Ovary (tissue), 10 donors: ENCODE measurements at places on chromosomes 3 and 15.

DNA sequence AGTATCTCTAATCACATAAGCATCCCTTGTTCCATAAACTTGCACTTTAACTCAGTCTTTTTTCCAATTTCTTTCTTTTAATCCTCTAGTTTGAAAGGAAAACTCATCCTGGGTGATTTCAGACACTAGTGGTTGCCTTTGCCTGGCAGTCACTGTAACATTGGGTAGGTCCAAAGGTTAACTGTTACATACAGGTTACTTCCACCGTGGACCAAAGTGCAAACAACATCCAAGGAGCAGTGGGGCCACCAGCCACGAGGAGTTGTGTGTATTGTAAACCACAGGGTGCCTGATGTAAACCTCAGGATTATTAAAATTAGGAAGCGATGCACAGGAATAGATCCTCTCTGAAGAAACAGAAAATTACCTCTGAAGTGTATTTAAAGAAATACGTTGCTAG lies 75.0 kb downstream of the HCN4 start:
- H3K4me3 ChIP-seq = no peak overlapping the region
- no peak for DNase-seq
- H3K4me1 ChIP-seq = no peaks in the 10 kb centered on the region
- no peaks in the 10 kb centered on the region for H3K27me3 ChIP-seq
- no peaks in the 10 kb centered on the region for H3K36me3 ChIP-seq
- H3K27ac ChIP-seq = no peak overlapping the region

GRCh38 chr3:129623447-129624118 lies 17.1 kb upstream of the PLXND1 start:
- H3K27me3 ChIP-seq = no peaks in the 10 kb centered on the region
- H3K4me1 ChIP-seq = peaks cover 9% of the 10 kb centered on the region
- no peaks in the 10 kb centered on the region for H3K36me3 ChIP-seq
- no peak overlapping the region for H3K4me3 ChIP-seq

DNA sequence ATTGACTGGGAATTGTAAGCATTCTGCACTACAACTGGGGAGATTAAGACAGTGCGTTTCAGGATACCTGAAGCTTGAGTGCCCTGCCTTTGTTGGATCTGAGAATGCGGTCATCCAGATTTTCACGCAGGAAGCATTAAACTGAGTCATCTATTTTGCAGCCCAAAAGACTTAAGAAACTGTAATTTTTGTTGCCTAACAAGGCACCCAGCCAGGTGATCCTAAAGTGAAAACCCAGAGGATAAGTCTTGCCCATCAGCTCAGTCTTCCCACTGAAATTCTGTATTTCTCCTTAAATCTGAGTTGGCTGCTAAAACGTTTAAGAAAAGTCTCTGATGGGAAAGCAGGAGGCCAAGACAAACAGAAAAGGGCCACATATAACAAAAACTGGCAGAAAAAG lies 242.5 kb upstream of the TMCO5A start:
- no peaks in the 10 kb centered on the region for H3K27me3 ChIP-seq
- no peaks in the 10 kb centered on the region for H3K36me3 ChIP-seq
- DNase-seq = no peak
- H3K4me1 ChIP-seq = no peaks in the 10 kb centered on the region
- no peak overlapping the region for H3K4me3 ChIP-seq
- no peak overlapping the region for H3K27ac ChIP-seq

DNA sequence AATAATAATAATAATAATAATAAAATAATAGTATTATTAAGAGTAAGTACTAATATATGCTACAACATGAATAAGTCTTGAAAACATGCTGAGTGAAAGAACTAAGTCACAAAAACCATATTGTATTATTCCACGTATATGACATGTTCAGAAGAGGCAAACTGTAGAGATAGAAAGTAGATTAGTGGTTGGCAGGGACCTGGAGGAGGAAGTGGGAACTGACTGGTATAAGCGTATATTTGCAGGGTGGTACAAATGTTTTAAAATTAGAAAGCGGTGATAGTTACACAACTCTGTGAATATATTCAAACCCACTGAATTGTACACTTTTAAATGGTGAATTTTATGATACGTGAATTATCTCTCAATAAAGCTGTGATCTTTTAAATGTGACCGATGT lies 32.8 kb downstream of the LRRK1 start:
- H3K4me3 ChIP-seq = no peak overlapping the region
- H3K4me1 ChIP-seq = no peaks in the 10 kb centered on the region
- no peaks in the 10 kb centered on the region for H3K27me3 ChIP-seq
- DNase-seq = no peak

- H3K4me1 ChIP-seq = no peaks in the 10 kb centered on the region
- H3K27me3 ChIP-seq = no peaks in the 10 kb centered on the region
- no peak overlapping the region for H3K4me3 ChIP-seq
- no peak overlapping the region for H3K27ac ChIP-seq
- no peak for DNase-seq
Observed at GRCh38 chr15:50162969-50163718, 18.9 kb upstream of the SLC27A2 start.

GRCh38 chr15:95715906-95716656 lies 614.4 kb upstream of the NR2F2 start:
- no peak overlapping the region for H3K4me3 ChIP-seq
- no peak for DNase-seq
- H3K36me3 ChIP-seq = no peaks in the 10 kb centered on the region
- peaks cover 2% of the 10 kb centered on the region for H3K4me1 ChIP-seq
- H3K27ac ChIP-seq = no peak overlapping the region

DNA sequence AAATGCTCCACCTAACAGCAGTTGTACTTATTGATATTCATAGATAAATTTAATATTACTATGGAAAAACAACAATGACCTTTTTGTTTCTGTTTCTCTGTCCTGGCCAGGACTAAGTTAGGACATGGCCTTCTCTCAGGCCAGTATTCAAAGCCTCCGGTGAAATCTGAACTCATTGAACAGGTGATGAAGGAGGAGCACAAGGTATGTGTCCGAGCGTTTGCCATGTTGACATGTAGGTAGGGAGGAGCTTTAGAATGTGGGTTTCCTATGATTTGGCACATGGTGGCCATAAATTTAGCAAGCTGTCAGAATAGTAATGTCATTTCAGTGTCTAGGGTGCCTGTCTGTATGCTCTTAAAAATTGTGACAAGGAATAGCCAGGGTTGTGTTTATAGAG lies 77.7 kb downstream of the USP13 start:
- H3K4me1 ChIP-seq = no peaks in the 10 kb centered on the region
- DNase-seq = no peak
- H3K4me3 ChIP-seq = no peak overlapping the region
- no peaks in the 10 kb centered on the region for H3K36me3 ChIP-seq
- no peak overlapping the region for H3K27ac ChIP-seq
- H3K27me3 ChIP-seq = no peaks in the 10 kb centered on the region

- H3K27me3 ChIP-seq = no peaks in the 10 kb centered on the region
- H3K36me3 ChIP-seq = no peaks in the 10 kb centered on the region
- no peak overlapping the region for H3K27ac ChIP-seq
- H3K4me3 ChIP-seq = no peak overlapping the region
- H3K4me1 ChIP-seq = no peaks in the 10 kb centered on the region
- DNase-seq = no peak
Observed at GRCh38 chr3:68055215-68055614, 400.8 kb upstream of the SUCLG2 start.

DNA sequence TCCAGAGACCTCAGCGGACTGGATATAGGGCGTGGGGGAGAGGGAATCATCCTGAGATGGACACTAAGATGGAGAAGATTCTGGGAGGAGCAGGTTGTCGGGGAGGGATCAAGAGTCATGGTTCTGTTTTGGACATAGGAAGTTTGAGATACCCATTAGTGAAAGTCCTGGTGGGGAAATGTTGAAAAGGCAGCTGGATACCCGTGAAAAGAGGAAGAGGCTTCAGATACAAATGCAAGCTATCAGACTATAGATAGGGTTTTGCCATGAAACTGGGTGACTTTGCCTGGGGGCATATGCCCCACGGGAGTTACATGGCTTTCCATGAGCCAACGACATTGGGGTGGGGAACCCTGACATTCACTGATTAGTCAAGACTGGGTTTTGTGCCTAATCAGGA lies 1.1 kb upstream of the GPR62 start:
- H3K27ac ChIP-seq = no peak overlapping the region
- no peaks in the 10 kb centered on the region for H3K27me3 ChIP-seq
- H3K4me3 ChIP-seq = no peak overlapping the region

DNA sequence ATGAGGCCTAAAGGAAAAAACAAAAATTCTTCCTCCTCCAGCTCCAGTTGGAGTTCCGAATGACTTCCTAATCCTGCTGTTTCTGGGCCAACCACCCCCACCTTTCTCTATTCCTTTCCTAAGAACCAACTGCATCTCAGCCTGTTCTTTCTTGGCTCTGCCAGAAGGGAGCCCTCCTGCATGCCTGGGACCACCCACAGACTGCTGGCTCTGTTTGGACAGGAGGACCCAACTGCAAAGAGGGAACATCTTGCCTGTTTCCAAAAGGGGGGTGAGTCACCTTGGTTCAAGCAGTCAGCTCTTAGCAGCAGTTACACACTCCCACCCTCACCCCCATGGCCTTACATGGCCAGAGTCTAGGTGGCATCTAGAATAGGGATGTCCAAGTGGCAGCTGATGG lies 116.0 kb upstream of the PRICKLE2 start:
- no peaks in the 10 kb centered on the region for H3K27me3 ChIP-seq
- DNase-seq = peak; percentile 62
- H3K36me3 ChIP-seq = no peaks in the 10 kb centered on the region
- H3K4me1 ChIP-seq = peaks cover 19% of the 10 kb centered on the region

GRCh38 chr3:102571006-102571405 lies 136.2 kb downstream of the ZPLD1 start:
- no peak for DNase-seq
- no peak overlapping the region for H3K27ac ChIP-seq
- no peak overlapping the region for H3K4me3 ChIP-seq
- H3K4me1 ChIP-seq = no peaks in the 10 kb centered on the region

- peaks cover 2% of the 10 kb centered on the region for H3K4me1 ChIP-seq
- H3K27me3 ChIP-seq = no peaks in the 10 kb centered on the region
- no peak overlapping the region for H3K4me3 ChIP-seq
- peak; percentile 70 for DNase-seq
Observed at GRCh38 chr3:16290007-16290826, 25.2 kb downstream of the OXNAD1 start.

- no peaks in the 10 kb centered on the region for H3K36me3 ChIP-seq
- no peaks in the 10 kb centered on the region for H3K27me3 ChIP-seq
- no peaks in the 10 kb centered on the region for H3K4me1 ChIP-seq
- no peak overlapping the region for H3K27ac ChIP-seq
- no peak for DNase-seq
Observed at GRCh38 chr3:3107858-3108257, 2.3 kb downstream of the IL5RA start.

DNA sequence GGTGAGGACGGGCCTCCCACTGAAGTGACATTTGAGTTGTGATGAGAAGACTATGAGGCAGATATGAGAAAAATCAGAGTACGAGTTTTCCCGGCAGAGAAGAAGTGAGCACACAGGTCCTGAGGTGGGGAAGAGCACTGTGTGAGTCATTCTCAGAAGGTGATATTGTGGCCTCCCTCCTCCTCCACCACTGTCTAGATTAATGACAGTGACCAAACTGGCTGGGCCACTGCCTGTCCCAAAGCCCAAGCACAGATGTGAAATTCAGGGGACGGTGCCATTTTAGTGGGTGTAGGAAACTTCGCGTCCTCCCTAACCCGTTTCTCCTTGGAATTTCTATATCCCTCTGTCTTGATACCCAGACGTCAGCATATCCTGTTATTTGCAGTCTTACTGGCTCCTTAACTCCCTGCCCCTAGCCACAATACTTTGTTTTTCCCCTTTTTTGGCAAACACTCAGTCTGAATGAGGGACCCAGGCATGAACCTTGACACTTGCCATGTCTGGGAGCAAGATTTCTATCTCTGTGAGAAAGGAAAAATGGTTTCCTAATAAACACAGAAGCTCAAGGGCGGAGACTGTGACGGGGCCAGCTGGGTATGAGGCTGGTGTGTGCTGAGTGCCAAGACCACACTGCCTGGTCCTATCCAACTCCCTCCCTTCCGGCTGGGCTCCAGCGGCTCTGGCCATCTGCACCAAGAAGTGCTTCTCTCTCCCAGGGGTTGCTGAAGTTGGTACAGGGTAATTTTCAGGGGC lies 15.2 kb downstream of the PRICKLE2 start:
- H3K4me1 ChIP-seq = peaks cover 44% of the 10 kb centered on the region
- H3K36me3 ChIP-seq = no peaks in the 10 kb centered on the region
- H3K27ac ChIP-seq = peak overlapping the region; percentile 52
- peak; percentile 76 for DNase-seq
